Body of pancreas (tissue), 4 donors: ENCODE measurements at places on chromosomes 11 and 22.
A peak's percentile ranks its signal among the peaks of the same experiment; 100 is the strongest.

GRCh38 chr11:304915-305843 is 2.4 kb upstream of the IFITM2 start:
- DNase-seq, result peak; percentile 71

- DNase-seq, result no peak
Measured at GRCh38 chr11:19891022-19891421, 178.4 kb downstream of the NAV2 start.

DNA sequence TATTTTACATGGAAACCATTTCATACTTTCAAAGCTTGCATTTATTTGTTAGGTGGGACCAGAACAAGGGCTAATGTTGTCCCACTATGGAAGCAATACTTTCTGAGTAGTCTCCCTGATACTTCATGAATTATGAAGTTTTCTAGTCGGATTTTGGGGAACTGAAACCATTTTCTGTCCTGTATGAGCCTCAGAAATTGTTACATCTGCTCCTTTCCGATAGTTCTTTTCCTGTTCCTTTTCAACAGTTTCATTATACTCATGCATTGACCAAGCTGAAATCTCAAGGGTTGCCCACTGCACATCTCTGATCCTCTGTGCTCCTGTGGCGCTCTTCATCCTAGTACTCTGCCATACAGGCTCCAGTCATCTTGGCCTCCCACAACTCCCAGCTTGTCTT is 31.5 kb upstream of the GLYATL1 start:
- DNase-seq, result no peak

DNA sequence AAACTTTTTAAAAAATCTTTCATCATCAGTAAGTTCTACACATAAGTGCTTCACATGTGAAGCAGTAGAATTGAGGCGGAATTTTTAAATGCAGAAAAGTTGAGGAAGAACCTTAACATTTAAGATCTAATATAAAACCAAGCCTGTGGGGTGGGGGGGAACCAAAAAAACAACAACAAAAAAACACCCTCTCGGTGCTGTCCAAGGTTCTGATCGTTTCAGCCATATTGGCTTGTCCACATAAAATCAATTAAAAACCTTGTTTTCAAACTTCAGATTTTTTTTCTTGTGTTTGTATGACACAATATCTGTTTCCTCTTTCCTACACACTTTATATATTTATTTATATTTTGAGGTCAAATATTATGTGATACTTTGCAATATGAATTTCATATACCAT is 130.0 kb downstream of the WNT7B start:
- no peak for DNase-seq

DNA sequence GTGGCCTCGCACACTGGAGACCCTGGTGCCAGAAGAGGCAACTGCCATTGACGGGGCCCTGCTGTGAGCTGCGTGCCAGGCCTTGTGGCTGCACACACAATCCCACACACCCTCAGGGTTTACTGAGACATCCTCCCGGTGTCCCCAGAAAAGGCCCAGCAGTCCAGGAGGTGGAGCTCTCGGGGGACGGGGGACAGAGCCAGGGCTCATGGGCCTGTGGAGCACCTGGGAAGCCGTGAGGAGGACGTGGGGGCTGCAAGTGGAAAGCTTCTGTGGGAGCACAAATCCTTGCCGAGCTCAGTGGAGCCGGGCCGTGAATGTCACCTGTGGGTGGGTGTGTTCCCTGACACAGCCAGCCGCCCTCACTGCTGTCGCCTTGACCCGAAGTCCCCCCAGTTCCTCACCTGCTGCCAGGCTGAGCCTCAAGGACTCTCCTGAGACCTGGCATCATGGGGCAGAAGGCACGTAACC is 609.7 kb downstream of the TBC1D22A start:
- DNase-seq, result no peak

- DNase-seq, result no peak
Measured at GRCh38 chr11:113477321-113477720, 2.1 kb upstream of the DRD2 start.

DNA sequence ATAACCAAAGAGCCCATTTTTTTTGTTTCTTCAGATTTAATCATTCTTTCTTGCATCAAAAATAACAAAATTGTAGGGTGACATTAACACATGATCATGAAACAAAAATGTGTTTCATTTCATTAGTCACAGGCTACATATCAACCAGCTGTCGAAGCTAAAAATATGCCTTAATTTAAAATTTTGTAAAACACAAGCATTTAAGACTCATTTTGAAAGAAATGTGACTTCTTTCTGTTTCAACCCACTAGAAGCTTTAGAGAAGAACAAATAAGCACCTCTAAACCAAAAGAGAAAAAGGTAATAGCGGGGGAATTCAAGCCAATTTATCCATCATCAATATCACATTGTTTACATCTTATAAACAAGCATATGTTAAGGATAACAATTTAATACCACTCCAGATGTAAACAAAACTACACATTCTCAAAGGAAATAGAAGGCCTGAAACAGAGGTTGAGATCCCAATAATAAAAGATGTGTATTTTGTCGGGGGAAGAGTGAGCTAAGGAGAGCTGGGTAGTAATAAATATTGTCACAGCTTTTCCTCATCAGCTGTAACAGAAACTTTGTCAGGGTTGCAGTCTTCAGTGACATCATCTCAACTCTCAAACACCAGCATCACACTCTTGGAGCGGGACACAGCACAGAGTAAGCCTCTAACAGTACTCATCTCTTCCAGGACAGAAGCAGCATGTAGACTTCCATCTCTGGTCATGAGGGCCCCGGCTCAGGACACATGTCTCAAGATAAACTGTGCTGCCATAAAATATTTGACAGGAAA is 42.0 kb downstream of the ALG9 start:
- no peak for DNase-seq

DNA sequence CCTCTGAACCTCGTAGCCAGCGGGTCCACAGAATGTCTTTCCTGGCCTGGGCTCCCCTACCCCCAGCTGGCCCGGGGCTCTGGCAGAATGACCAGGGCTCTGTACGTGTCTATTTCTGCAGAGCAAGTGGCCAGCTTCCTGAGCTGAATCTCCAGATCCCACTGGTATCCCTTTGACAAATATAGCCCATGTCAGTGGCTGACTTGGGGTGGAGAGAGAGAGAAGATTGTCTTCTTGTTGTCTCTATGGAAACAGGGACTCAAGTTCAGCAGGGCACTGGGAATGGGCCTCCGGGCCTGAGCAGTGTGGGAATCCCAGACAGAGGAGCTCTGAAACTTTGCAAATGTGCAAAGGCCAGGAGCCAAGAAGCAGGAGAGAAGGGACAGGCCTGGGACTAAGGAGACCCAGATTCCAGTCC is 33.9 kb downstream of the ANO1 start:
- DNase-seq, result peak; percentile 6

DNA sequence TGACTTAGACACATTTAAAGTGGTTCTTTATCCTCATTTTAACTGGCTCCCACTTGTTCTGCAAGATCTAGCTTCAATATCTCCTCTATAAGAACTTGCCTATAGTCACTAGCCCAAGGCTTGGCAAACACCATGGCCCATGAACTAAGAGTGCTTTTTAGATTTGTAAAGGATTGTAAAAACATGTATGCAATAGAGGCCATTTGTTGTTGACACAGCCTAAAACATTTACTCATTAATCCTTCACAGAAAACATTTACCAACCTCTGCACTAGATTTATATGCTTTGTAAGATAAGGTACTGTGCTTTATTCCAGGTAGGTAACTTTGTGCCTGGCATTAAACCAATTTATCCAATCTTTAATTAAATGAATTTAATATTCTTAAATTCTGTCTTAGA is 5.5 kb downstream of the HYLS1 start:
- DNase-seq, result no peak

DNA sequence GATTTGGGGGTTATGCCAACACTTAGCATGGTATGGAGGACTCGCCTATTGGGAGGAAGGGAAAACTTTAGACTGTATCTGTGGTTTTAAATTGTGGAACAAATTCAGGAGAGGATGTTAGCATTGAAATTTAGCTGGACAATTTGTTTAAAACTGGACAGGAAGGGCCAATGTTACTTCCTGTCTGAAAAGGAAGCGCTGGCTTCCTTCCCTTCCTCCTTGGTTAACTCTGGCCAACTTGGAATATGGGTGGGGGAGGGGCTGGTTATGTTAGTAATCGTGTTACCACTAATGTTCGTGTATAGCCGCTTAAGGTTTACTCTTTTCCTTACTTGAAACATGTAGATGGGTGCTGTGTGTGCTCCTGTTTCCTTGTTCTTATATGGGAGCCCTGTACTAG is 13.9 kb downstream of the CTNND1 start:
- DNase-seq, result no peak

DNA sequence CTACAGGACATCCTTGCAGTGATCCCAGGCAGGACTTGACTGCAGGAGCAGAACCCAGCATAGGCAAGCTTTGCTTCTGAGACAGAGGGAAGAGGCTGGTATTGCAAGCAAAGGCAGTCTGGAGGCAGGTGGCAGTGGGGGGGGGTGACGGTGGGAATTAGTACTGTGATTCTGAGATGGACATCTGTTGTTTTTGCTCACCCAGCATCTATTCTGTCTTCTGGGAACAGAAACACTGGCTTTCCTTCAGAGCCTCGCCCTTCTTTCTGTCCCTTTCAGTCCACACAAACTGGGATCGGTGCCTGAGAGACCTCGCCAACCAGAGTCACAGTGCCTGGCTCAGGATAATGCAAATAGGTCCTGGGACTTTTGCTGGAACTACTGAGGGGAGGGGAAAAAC is 31.2 kb upstream of the RASL10A start:
- no peak for DNase-seq

DNA sequence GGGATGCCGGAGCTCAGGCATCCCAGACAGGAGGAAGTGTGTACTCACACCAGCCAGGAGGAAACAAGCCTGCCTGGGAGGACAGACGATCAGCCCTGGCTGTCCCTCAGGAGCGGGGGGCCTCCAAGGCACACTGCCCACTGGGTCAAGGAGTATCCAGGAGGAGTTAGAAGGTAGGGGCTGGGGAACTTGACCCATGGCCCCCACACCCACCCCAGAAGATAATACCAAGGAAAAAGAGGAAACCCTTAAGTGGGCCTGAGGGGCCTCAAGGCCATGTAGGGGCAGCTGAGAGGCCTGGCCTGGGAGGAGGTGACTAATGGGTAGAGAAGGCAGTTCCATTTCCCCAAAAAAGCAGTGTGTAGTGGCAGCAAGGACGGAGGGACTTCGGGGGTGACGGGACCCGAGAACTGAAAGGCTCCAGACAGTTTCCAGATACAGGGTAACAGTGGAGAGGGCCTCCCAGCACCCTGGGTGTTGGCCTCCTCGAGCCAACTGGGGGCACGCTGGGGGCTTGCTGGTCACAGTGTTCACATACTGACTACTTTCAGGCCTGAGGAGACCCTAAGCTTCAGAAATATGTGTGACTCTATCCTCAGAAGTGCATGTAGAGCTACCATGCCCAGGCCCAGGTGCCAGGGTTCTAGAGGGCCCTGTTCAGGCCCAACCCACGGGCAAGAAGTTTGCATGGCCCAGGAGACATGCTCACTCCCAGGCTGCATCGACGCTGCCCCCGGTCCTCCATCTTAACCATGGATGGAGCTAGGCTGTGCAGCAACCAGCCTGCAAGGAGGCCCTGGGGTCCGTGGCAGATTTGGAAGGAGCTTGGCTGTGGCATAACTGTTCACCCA is 75.7 kb upstream of the PITPNB start:
- peak; percentile 6 for DNase-seq

- DNase-seq, result no peak
Measured at GRCh38 chr22:35525687-35526332, 14.8 kb upstream of the RASD2 start.

DNA sequence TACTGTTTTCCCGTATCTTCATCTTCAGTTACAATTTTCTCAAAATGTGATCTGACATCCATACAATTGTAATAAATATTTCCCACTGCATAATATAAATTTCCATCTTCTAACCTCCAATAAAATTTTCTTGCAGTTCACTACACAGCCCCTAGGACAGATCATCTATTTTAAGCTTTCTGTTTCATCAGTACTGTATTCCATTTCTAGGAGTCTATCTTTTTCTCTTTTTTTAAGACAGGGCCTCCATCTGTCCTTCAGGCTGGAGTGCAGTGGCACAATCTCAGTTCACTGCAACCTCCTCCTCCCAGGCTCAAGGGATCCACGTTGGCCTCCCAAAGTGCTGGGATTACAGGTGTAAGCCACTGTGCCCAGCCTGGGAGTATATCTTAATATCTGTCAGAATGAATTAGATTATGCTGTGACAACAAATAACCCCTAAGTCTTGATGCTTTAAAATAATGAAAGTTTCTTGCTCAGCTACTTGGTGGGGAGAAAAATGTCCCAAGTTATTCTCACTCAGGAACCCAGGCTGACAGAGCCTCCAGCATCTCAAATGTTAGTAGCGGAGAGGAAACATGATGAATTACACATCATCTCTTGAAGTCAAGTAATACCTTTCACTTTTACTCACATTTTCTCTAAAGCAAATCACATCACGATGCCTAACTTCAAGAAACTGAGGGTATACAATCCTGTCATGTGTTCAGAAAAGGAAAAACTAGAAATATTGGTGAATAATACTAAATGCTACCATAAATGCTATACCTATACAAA is 92.2 kb downstream of the BUD13 start:
- DNase-seq, result no peak

- no peak for DNase-seq
Measured at GRCh38 chr22:36807627-36808026, 9.2 kb downstream of the PVALB start.

- peak; percentile 80 for DNase-seq
Measured at GRCh38 chr22:38718414-38718813, 12.7 kb downstream of the GTPBP1 start.

GRCh38 chr11:125494561-125494960 is 1.5 kb downstream of the FEZ1 start:
- no peak for DNase-seq

DNA sequence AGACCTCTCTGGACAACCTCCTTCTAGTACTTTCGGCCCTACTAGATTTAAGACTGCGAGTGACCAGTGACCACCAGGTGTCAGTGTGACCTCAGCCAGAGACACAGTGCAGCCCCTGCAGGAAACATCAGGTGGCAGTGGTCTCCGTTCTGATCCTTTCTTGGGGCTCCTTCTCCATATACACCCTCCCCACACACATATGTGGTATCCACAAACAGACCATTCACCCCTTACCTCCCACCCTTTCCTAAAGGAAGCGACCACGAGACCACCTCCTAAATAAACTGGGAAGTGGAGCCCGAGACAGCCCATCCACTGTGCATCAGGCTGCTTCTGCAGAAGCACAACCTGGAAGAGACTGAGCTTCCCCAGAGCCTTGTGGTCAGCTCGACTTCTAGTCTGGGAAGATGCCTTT is 38.5 kb upstream of the CYP2D6 start:
- peak; percentile 74 for DNase-seq

- DNase-seq, result no peak
Measured at GRCh38 chr11:115226556-115226955, 277.7 kb downstream of the CADM1 start.

DNA sequence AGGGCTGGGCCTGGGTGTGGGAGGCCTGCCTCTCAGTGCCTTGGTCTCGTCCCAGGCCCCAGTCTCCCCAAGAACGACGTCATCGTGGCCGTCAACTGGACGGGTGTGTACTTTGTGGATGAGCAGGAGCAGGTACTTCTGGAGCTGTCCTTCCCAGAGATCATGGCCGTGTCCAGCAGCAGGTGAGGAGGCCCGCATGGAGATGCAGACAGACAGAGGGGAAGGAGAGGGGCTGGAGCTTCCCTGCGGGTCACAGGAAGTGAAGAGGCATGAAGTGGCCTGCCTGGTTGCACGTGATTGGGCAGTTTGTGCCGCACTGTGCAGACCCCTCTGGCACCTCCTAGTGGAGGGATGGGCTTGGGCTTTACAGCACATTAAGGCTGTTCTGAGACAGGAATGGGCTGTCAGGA is 70.4 kb downstream of the MYO7A start:
- no peak for DNase-seq
